ENCODE measurements at places on chromosomes 1 and 21.

GRCh38 chr1:54070171-54070837 lies 16.9 kb downstream of the TCEANC2 start:
- no peak for DNase-seq

- no peak for DNase-seq
Measured at GRCh38 chr1:85554630-85555327, 25.8 kb upstream of the CCN1 start.

- no peak for DNase-seq
Measured at GRCh38 chr1:94014635-94015488, 105.6 kb upstream of the GCLM start.

GRCh38 chr1:248054671-248055070 lies 8.0 kb downstream of the OR2L3 start:
- DNase-seq: no peak

- DNase-seq: no peak
Measured at GRCh38 chr1:84582802-84583587, 8.8 kb upstream of the CTBS start.

DNA sequence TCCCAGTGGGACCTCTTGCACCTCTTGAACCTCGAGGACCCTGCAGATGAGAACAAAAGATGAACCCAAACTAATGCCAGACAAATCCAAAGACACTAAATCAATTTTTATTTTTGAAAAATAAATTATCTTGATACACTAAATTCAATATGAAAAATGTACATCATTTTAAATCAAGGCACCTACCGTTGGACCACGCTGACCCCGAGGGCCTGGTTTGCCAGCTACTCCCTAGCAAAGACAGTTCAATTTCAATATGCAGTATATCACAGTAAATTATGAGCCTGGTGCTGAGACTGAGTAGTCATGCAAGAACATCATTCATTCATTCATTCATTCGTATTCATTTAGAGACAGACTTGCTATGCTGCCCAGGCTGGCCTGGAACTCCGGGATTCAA lies 129.4 kb downstream of the COL11A1 start:
- DNase-seq: no peak

- DNase-seq: no peak
Measured at GRCh38 chr1:231817801-231818200, 191.2 kb downstream of the DISC1 start.

Measured in stimulated activated CD8-positive, alpha-beta memory T cell treated with anti-CD3 and anti-CD28 coated beads, Interleukin-12 subunit alpha, Interleukin-12 subunit beta, amount 100 ng/mL, for 1 hour (primary cell).